ENCODE measurements at places on chromosomes 1 and 21. TPM values are rescaled to one million over a fixed set of nuclear protein-coding genes. Genes with fewer than 3 reads are reported as not detected.

OR14K1 gene
- not detected for total RNA-seq

GIPC2 gene
- not detected for total RNA-seq

NCF2 gene
- 6.2 TPM for total RNA-seq

USP25 gene
- total RNA-seq, result 29.0 TPM

OR6N1 gene
- total RNA-seq, result not detected

DUSP23 gene
- total RNA-seq, result 33.0 TPM

Data from activated CD4-positive, alpha-beta T cell treated with anti-CD3 and anti-CD28 coated beads, Interleukin-2, amount 10 ng/mL, durations not matched to agents 24 days and 14 days (primary cell).